ENCODE measurements at places on chromosomes 1 and 21.

DNA sequence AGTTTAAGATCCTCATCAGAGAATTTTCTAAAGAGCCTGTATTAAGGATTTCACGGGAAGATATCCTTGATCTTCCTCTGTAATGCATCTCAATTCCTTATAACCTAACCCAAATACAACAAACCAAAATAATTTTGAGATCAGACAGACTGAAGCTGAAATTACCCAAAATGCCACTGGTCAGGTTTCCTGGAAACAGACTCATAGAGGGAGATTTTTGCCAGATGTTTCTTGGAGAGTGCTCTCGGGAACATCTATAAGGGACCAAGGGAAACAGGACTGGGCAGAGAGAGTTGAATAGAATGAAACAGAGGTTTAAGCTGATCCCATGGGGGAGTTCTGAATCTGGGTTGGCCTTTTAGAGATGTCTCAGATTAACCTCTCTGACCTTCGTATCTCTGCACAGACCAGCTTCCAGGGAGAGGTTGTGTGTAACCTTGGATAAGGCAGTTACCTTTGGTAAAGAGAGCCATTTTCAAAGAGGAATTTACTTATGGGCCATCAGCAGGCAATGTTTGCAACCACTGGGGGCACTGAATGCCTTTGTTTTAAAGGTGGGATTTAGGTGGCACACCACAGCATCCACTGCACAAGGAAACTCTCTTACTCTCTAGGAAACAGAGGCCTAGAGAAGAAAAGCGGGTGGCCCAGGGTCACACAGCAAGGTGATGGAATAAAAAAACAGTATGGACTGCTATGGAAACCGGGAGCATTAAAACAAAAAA is 130.8 kb upstream of the SGIP1 start:
- no peak for DNase-seq

GRCh38 chr1:168084396-168085231 is 52.1 kb downstream of the GPR161 start:
- peak; percentile 20 for DNase-seq

GRCh38 chr1:226656601-226657277 is 82.3 kb downstream of the ITPKB start:
- no peak for DNase-seq

DNA sequence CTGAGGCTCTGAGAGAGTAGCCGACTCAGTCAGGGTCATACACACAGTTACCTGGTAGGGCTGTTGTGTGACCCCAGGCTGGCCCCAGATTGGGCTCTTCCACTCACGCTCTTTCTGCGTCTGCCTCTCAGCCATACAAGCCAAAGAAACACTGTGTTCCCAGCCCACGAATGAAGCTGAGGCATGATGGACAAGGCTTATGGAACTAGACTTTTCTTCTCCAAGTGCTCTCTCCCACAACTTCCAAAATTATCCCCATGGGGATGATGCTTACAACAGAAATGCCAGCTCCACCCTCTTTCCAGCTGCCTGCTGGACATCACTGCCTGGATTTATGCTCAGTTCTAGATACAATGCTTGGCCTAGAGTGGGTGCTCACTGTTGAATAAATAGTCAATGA is 102.8 kb upstream of the JUN start:
- no peak for DNase-seq

- DNase-seq = no peak
Measured at GRCh38 chr1:75999034-75999433, 66.8 kb upstream of the ASB17 start.

- DNase-seq = peak; percentile 49
Measured at GRCh38 chr1:156160743-156161171, 7.4 kb downstream of the SEMA4A start.

DNA sequence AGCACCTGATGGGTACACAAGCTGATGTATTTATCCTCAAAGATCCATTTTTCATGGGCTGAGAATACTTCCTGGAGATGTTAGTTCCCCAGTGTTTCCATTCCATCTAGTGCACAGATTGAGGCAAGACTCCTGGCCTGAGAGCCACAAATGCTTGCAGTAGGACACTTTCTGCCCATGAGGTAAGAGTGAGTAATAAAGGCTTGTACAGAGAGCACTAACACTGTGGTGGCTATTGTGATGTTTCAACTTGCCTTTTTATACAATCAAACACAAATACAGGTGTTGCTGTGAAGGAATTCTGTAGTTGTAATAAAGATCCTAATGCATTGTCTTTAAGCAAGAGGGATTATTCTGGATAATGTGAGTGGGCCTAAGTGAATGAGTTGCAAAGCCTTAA is 186.1 kb upstream of the ADAMTS5 start:
- DNase-seq = no peak

DNA sequence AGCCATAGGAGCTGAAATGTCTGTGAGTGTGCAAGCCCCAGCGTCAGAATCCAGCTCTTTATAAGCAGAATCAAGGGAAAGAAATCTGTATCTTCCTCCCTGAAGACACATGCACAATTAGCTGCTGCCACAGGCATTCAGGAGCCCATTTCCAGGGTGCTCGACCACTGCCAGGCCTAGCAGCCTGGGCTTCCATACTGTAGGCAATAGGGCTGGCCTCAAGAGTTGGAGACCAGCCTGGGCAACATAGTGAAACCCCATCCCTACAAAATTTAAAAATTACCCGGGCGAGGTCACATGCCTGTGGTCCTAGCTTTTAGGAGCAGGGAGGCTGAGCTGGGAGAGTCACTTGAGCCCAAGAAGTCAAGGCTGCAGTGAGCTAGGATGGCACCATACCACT is 41.0 kb downstream of the NEK2 start:
- no peak for DNase-seq

DNA sequence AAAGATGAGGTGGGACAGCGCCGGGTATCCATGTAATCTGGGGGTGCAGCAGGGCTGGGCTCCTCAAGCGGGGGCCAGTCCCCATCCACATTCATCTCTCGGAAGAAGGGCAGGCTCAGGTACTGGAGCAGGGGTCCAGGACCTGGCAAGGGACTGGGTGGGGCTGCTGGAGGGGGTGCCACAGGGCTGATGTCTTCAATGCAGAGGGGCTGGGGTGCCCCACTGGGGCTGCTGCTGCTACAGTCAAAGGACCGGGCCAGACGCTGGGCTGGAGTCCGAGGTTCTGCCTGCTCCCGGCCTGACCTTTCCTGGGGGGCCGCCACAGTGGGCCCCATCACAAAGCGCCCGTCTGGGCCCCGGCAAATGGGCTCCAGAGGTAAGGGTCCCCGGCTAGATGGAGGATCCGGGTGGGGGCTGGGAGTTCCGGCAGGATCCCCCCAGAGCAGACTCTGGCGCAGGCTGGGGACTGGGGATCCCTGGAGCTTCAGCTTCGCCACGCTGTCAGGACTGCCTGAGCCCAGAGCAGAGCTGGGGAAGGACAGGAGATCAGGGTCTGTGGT is 3.3 kb upstream of the TAGLN2 start:
- DNase-seq = no peak

GRCh38 chr1:154842635-154843034 is 27.4 kb downstream of the KCNN3 start:
- no peak for DNase-seq

DNA sequence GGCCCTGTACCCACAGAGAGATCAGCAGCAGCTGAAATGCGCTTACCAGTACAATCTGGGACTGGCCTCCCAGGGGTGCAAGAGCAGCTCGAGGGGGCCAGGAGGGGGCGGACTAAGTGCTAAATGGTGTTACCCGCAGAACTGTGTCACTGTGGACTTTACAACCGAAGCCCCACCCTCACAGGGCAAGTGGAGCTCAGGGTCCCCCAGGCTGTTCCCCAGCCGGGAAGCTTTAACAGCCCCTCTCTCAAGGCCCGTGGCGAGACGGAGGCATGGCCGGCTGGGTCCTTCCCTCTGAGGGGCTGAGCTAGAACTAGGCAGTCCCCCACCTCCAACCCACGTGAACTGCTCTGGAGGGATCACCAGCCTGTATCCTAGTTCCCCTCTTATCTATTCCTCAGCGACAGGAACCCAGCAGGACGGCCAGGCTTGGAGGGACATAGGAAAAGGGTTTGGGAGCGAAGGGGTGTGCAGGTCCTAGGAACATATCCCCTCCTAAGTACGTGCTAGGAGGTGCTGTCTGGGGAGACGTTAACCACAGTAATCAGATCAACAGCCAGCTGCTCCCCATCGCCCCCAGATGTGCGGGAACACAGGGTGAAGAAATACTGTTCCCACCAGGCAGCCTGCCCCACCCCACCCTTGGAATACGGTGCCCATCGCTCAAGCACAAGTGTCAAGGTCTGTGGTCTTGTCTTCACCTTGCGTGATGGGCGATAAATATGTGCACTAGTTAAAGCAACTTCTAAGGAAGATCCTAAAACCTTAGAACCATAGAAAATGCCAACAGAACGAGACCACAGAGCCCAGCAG is 24.4 kb downstream of the ZBTB17 start:
- peak; percentile 41 for DNase-seq

- DNase-seq = no peak
Measured at GRCh38 chr21:38902608-38903445, 97.1 kb downstream of the ETS2 start.

DNA sequence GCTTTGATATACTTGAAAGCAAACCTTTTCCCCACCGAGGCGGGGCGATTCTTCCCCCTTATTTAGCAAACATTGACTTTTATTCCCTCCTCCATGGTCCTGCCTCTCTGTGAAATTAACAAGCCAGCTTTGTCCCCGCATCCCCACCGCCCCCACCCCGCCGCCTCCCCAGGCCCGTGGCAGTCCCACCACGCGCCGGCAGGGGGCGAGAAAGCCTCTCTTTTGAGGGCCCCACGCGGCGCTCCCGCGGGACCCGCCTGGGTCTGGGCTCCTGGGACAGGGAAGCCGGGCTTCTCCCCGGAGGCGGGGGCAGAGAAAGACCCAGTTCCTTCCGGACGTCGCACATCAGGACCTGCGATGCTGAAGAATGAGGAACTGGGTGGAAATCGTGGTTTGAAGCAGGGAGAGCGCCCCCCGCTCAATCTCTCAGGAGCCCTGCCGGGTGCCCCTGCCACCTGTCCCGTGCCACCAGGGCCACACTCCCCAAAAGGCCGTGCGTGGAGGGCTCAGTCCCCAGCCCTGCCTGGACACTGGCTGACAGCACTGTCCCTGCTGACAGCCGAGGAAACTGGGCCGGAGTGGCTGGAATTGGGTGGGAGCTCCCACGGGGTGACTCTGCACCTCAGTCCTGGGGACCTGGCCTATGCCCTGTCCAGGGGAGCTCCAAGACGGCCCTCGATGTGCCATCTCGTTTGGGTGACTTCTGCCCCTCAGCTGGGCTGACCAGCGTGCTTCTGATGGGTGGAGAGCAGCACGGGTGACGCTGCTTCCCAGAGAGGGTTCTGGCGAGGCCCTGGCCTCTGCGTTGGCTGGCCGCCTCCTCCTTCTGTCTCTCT is 8.6 kb upstream of the ACTRT2 start:
- DNase-seq = no peak

DNA sequence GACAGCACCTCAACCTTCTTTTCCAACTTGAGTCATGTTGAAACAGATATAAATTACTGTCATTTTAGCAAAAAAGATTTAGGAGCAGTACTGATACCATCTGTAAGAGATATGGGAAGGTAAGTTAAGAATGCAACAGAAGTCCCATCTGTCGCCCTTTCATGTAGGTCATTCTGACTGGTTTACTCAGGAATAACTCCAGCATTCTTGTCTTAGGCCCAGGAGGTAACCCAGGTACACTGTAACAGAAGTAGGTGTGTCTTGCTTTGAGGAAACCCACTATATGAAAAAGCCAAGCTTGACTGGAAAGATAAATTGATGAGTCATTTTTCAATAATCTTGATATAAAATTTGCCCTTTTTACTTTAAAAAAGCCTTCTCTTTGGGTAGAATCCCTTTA is 35.4 kb downstream of the PGM1 start:
- DNase-seq = no peak

DNA sequence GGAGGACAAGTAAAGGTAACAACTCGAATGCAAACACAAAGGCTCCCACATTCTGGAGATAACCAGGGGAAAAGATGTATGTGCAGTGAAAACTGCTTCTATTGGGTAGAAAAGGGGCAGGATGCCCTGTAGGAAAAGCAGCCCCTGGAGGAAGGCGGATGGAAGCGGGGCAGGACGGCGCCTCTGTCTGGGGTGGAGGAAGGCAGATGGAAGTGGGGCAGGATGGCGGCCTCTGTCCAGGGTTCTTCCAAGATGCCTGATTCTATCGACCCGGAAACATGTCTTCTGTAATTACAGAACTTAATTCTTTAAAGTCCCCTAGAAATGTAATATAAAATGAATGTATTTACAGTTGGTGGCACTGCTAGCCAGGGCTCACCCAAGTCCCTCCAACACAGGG is 24.0 kb upstream of the LRRC47 start:
- no peak for DNase-seq

DNA sequence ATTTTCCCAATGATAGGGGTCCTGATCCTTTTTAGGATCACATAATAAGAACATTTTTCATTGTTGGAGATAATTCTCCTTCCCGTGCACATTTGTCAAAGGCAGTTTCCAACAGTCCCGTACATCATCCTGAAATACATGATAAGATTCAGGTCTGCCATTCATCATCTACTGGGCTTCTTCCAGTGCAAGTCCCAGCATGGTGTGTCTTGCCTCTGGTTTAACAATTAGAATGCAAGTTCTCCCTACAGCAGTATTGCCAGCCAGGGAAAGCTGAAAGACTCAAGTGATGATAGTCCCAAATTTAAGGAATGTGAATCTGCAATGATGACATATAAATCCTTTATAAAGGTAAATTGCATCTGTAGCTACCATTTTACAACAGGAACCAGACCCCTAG is 146.2 kb downstream of the DAB1 start:
- DNase-seq = no peak

- DNase-seq = no peak
Measured at GRCh38 chr1:110319332-110320167, 19.6 kb upstream of the RBM15 start.

GRCh38 chr1:246588159-246588721 is 22.0 kb downstream of the CNST start:
- no peak for DNase-seq

DNA sequence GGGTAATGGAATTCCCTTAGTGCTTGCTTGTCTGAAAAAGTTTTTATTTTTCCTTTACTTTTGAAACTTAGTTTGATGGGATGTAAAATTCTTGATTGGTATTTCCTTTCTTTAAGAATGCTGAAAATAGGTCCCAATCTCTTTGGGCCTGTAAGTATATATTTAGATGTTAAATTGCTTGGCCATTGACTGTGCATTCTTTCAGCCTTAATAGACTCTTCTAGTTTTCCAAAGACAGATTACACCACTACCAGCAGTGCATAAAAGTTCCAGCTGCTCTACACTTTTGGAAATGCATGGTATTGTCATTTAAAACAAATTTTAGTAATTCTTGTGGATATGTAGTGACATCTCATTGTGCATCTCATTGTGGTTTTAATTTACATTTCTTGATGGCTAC is 464.8 kb upstream of the USP24 start:
- no peak for DNase-seq

- no peak for DNase-seq
Measured at GRCh38 chr21:34813266-34813894, 144.6 kb downstream of the CLIC6 start.
